ENCODE measurements at places on chromosomes 6 and 20. TPM values are rescaled to one million over a fixed set of nuclear protein-coding genes. Genes with fewer than 3 reads are reported as not detected.

The NOTCH4 gene
- total RNA-seq: 20.1 TPM

The PSMB9 gene
- 53.5 TPM for total RNA-seq

The TRDN gene
- total RNA-seq: not detected

The GMPR gene
- 32.3 TPM for total RNA-seq

The METTL24 gene
- not detected for total RNA-seq

The LY6G5C gene
- total RNA-seq: 0.88 TPM

The SMOC2 gene
- not detected for total RNA-seq

The C6orf132 gene
- total RNA-seq: not detected
